ENCODE measurements at places on chromosomes 16 and 17.
A peak's percentile ranks its signal among the peaks of the same experiment; 100 is the strongest.

- DNase-seq: no peak
Measured at GRCh38 chr17:77906377-77906871, 52.1 kb upstream of the TNRC6C start.

- DNase-seq: no peak
Measured at GRCh38 chr17:72236980-72237633, 116.3 kb downstream of the SOX9 start.

DNA sequence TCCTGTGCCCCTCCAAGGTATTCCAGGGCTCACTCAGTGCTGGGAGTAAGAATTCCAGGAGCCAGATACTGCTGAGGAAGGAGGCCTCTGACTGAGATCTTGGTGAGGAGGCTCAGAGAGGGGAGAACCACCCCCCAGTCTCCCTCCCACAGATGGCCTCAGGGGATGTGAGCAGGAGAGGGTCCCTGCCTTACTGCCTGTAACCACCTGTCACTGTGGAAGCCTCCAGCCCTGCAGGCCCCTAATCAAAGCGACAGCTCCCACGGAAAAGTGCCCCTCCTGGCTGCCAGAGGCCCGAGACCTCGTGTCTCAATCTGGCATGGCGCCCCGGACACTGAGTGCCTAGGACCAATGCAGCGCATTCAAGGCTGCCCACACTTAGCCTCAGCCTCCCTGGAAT lies 7.7 kb upstream of the C17orf113 start:
- no peak for DNase-seq

DNA sequence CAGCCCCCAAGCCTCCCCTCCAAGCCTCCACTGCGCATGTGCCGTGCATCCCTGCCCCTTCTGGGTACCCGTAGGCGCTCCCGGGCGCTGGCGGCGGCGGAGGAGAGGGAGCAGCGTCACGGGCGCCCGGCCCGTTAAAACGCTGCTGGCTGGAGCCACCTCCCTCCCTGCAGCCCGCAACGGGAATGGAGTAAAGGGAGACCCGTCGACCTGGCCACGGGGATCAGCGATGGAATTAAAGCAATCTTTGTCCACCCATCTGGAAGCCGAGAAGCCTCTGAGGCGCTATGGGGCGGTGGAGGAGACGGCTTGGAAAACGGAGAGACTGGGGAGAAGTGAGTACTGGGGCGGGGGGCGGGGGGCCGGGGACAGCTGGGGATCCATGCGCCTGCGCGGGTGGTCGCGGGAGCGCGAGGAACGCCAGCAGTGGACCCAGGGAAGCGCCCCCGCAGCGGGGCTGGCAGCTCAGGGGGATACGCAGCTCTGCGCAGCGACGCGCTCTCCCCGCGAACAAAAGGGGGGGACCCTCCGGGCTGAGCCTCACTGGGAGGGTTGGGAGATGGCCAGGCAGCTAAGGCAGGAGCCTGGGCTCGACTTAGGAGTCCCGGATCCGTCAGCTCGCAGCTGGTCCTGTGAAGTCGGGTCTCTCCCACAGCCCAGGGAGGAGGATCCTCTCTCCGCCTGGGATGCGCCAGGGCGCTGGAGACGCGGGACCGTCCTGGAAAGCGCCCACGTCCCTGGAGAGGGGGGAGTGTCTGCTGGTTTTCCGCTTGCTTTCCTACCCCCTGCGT lies at the start of gene BMERB1:
Gene BMERB1, plus strand, starts transcription at position 164 of the 791 bp plus-strand sequence. Its CDS starts 66 bp downstream, at position 230.
- DNase-seq: peak; percentile 25

DNA sequence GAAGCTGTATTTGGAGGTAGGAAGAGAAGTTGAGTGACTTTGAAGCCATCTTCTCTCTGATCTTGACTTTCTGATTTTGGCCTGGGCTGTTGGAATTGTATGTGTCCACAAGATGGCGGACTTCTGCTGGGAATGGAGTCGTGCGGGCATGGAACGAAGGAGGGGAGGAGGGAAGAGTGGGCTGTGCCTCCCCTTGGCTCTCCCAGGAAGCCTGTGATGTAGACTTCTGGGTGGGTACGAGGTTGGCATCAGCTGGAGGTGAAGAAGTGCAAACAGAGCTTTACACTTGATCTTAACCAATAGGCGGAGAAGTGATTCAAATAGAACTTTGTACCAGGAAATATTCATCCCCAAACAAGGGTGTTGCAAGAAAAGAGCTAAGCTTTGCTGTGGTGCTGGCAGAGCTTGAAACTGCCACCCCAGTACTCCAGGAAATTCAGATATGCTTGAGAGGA lies 7.4 kb upstream of the TMEM220 start:
- DNase-seq: no peak

GRCh38 chr16:81463296-81463890 lies 18.8 kb downstream of the CMIP start:
- DNase-seq: no peak

GRCh38 chr16:89154390-89155183 lies 17.0 kb upstream of the CDH15 start:
- DNase-seq: no peak

Data from stimulated activated CD4-positive, alpha-beta T cell treated with anti-CD3 and anti-CD28 coated beads, Interleukin-1b, Interleukin-23, amount 100 ng/mL, for 1 hour (primary cell).